ENCODE measurements at places on chromosomes 4 and X.

- DNase-seq = no peak
These were observed 55.6 kb upstream of the RBM47 start for GRCh38 chr4:40685300-40685699.

DNA sequence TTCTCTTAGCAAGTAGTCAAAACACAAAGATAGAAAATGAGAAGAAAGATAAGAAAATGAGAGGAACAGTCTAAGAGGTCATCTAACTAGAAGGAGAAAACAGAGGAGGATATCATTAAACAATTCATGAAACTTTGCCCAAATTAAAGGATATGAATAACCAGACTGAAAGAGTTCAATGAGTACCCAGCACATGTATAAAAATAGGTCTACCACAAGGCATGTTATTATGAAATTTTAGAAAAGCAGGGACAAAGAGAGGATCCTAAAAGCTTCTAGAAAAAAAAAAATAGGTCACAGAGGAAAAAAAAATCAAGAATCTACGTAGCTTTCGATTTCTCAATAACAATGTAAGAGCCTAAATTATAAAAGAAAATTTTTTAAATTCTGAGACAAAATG lies 118.5 kb downstream of the WDFY3 start:
- DNase-seq = no peak

DNA sequence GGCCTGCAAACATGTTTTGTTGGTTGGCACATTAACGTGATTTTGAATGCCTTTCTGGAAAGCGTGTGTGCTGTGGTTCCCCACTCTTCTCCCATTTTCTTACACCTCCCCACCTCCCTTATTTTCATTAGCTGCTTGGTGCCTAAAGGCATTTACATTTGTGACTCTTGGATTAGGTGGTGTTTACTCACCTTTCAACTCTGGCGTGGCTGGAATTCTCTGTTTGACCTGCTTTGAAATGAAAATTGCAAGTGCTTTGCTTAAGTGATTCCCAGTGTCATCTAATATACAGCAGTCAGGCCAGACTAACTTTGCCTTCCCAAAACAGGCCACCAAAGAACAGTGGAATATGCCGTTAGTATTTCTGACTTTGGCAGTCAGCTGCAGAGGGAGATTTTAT lies 80.5 kb downstream of the NHSL2 start:
- DNase-seq = no peak

- peak; percentile 82 for DNase-seq
These were observed 3.9 kb upstream of the SYN1 start for GRCh38 chrX:47623540-47624027.

- no peak for DNase-seq
These were observed 138.1 kb upstream of the NEIL3 start for GRCh38 chr4:177171588-177171987.

GRCh38 chr4:22315628-22316027 lies 200.2 kb downstream of the ADGRA3 start:
- no peak for DNase-seq

- no peak for DNase-seq
These were observed 470.0 kb upstream of the INTU start for GRCh38 chr4:127162741-127163140.

GRCh38 chr4:76283900-76284299 lies 22.6 kb upstream of the STBD1 start:
- DNase-seq = no peak

GRCh38 chr4:150952167-150952845 lies 62.8 kb downstream of the LRBA start:
- no peak for DNase-seq

Measured in NCI-H1105 treated with DMSO at 0.1 percent for 48 hours (cell line).